ENCODE measurements at places on chromosomes 1 and 21.

DNA sequence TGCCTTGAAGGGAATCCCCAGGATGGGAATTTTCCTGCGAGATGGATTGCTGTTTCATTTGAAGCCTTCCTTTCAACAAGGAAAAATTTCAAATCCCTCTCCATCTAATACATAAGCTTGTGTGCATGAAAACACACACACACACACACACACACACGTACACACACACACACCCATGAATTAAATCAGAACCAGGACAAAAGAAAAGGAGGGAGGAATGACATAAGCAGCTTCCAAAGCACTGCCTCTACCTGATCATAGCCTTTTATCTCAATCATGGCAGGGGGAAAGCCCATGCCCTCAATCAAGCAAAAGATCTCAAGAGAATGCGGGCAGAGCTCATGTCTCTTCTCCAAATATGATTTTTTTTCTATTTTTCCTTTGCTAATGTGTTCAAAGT, 139.7 kb downstream of the SLC44A5 start:
- DNase-seq, result no peak

GRCh38 chr1:215568299-215568692, 1.2 kb downstream of the KCTD3 start:
- no peak for DNase-seq

GRCh38 chr1:59699227-59699847, 115.4 kb upstream of the HOOK1 start:
- DNase-seq, result no peak

- no peak for DNase-seq
Measured at GRCh38 chr1:159959451-159959850, 5.4 kb upstream of the SLAMF9 start.

DNA sequence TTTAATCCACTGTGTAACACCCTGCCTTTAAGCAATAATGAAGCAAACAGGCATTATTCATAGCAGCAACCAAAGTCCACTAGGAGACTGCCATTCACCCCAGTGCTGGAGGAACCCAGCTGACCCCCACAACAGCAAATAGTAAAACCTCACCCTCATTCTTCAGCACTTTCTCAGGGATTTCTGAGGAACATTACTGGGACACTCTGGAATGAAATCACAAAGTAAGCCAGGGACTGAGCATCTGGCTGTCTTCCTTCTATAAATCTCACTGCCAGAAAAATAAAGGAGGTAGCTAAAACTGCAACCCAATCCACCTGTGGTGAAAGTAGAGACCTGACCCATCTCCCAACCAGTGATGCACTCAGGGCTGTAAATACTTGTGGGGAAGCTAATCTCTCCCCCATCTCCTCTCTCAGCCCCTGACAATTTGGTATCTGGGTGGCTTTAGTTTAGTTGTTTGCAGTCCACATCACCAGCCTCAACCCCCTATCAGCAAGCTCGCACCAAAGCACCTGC, 47.1 kb downstream of the COL6A1 start:
- DNase-seq, result no peak

GRCh38 chr1:194495434-194495833, 1309.0 kb upstream of the B3GALT2 start:
- DNase-seq, result no peak

- no peak for DNase-seq
Measured at GRCh38 chr1:22536506-22536905, 26.8 kb upstream of the EPHA8 start.

- DNase-seq, result no peak
Measured at GRCh38 chr1:31905093-31905509, 33.1 kb downstream of the PTP4A2 start.

DNA sequence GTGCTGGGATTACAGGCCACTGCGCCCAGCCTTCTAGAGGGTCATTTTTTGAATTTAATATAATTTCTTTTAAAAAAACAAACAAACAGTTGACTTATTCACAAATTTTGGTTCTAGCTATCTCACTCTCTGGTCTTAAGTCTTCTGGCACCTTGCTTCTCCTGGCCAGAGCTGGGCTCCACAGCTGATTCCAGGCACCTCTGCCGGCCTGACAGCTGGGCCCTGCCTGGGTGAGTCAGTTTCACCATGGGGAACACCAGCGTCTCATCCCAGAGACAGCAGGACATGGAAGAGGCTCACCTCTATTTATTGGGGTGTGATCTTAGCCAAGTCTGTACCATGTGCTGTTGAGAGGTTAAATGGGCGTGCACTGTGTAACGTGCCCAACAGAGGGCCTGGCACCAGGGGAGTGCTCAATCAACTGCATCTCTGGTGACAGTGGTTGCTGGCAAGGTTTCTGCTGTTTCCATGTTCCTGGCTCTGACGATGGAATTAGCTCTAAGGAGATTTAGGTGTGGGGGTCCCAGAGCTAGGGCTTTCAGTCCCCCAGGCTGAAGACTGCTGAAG, 956 bp downstream of the CPLANE2 start:
- no peak for DNase-seq

DNA sequence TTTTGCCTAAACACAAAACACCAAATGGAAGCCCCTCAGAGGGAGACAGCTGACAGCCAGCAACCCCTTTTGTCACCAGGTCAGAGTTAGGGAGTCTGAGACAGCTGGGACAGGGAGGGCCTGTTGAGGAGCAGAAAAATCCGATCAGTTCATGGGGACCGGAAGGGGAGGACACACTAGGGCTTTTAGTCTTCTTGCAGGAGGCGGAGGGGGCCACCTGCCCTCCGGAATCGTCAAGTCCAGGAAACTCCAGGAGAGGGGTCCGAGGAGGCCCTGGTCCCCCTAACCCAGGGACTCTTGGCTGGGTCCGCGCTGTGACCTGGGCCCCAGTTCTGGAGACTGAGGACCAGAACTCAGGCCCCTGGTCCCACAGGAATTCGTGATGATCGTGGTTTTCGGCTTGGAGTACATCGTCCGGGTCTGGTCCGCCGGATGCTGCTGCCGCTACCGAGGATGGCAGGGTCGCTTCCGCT, 34.2 kb downstream of the KCNQ4 start:
- no peak for DNase-seq
